Smooth muscle cell of the pulmonary artery (primary cell): ENCODE measurements at places on chromosomes 7 and 10. TPM values are rescaled to one million over a fixed set of nuclear protein-coding genes. Genes with fewer than 3 reads are reported as not detected.

The ADCY1 gene
- total RNA-seq = 0.03 and 0.26 TPM in 2 replicates

The AGAP6 gene
- total RNA-seq = 2.9 and 4.0 TPM in 2 replicates

The PTPRN2 gene
- total RNA-seq = 0.26 and 0.85 TPM in 2 replicates

The FAM25G gene
- total RNA-seq = not detected in 2 replicates

The MACROH2A2 gene
- total RNA-seq = 4.6 and 5.7 TPM in 2 replicates

The C7orf57 gene
- not detected in 2 replicates for total RNA-seq

The TMEM139 gene
- total RNA-seq = 0.23 TPM in 1 of 2 replicates, not detected in the other

The TBXAS1 gene
- 1.1 and 2.1 TPM in 2 replicates for total RNA-seq

The DGKB gene
- 0.07 and 0.13 TPM in 2 replicates for total RNA-seq

The DNAJC9 gene
- 15.3 and 15.4 TPM in 2 replicates for total RNA-seq

The GTF2IRD1 gene
- 8.5 and 18.9 TPM in 2 replicates for total RNA-seq

The TRIM73 gene
- total RNA-seq = 1.3 and 1.6 TPM in 2 replicates

The STAG3 gene
- total RNA-seq = 0.99 and 2.2 TPM in 2 replicates

The CALCR gene
- not detected in 2 replicates for total RNA-seq

The NUDCD3 gene
- total RNA-seq = 113 and 176 TPM in 2 replicates

The CALHM2 gene
- 22.6 and 39.7 TPM in 2 replicates for total RNA-seq

The IFRD1 gene
- 65.0 and 107 TPM in 2 replicates for total RNA-seq

The GPR26 gene
- total RNA-seq = not detected in 2 replicates

The C10orf120 gene
- total RNA-seq = not detected in 2 replicates

The TRIL gene
- total RNA-seq = 0.40 and 1.8 TPM in 2 replicates

The MRM2 gene
- 13.0 and 13.5 TPM in 2 replicates for total RNA-seq

The ZNF467 gene
- total RNA-seq = 0.85 and 1.6 TPM in 2 replicates

The PON1 gene
- total RNA-seq = not detected in 2 replicates

The SLC25A28 gene
- 16.2 and 21.7 TPM in 2 replicates for total RNA-seq

The ARL3 gene
- 5.3 and 7.2 TPM in 2 replicates for total RNA-seq

The CNPY1 gene
- total RNA-seq = not detected in 2 replicates

The TMEM229A gene
- 0.07 and 0.39 TPM in 2 replicates for total RNA-seq

The HMX2 gene
- not detected in 2 replicates for total RNA-seq

The CFAP58 gene
- 0.23 and 0.26 TPM in 2 replicates for total RNA-seq

The RET gene
- 0.23 and 1.0 TPM in 2 replicates for total RNA-seq

The VENTX gene
- total RNA-seq = not detected in 2 replicates

The SNCG gene
- total RNA-seq = 4.5 and 13.0 TPM in 2 replicates

The PTN gene
- 9.0 and 13.2 TPM in 2 replicates for total RNA-seq

The NYAP1 gene
- total RNA-seq = 1.4 and 2.3 TPM in 2 replicates

The CTTNBP2 gene
- 1.2 and 1.9 TPM in 2 replicates for total RNA-seq

The LIPK gene
- total RNA-seq = not detected in 2 replicates

The CLCN1 gene
- total RNA-seq = 0.07 TPM in 1 of 2 replicates, not detected in the other
